Activated CD4-positive, alpha-beta T cell treated with anti-CD3 and anti-CD28 coated beads, Interleukin-2, amount 50 U/mL, for 1 hour (primary cell): ENCODE measurements at places on chromosomes 5 and 9.
A peak's percentile ranks its signal among the peaks of the same experiment; 100 is the strongest.

- DNase-seq = no peak
Observed at GRCh38 chr9:120350596-120350995, 229.4 kb downstream of the CDK5RAP2 start.

DNA sequence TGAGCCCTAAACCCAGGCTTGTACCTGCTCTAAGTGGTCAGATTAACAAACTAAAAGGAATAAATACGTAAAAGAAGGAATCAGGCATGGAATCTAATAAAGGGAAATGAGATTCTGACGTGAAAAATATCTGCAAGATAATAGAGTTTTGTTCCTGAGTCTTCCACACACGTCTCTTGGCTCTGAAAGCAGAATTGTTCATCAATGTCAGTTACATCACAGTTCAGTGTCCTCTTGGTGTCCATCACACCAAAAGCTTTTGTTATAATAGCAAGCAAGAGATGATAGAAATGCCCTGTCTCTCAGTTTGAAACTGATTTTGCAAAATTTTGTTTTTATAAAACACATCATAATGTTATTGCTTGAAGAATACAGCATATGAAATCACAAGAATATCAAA is 34.7 kb upstream of the NMUR2 start:
- no peak for DNase-seq

DNA sequence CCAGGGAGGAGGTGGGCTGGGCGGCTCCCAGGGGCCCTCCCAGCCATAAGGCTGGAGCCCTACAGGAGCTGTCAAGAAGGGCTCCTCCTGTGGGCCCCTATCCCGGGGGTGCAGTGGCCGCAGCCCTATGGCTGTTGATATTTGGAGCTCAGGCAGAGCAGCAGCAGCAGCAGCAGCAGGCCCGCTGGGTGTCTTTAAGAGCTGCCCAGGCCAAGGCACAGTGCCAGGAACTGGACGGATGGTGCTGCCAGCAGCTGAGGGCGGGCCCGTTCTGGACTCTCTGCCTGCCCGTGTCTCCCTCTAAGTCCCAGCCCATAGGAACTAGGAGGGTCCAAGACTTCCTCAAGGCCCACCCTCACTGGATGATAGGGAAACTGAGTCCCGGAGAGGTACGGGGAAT is 3.6 kb downstream of the AK1 start:
- DNase-seq = no peak

DNA sequence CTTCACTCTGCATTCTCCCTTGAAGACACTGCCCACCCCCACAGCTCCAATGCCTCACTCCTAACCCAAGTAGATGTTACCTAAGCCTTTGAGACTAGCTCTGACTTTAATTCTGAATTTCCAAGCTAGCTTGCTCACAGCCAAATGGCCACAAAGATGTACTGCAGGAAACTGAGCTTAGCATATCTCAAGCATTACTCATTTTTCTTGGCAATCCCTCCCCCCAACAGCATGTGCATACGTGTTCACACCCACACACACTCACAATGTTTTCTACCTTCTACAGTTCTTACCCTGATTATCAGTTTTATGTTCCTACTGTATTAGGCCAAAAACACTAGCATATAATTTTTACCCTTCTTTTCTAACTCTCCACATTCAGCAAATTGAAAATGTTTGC is 13.7 kb upstream of the GRIA1 start:
- no peak for DNase-seq

DNA sequence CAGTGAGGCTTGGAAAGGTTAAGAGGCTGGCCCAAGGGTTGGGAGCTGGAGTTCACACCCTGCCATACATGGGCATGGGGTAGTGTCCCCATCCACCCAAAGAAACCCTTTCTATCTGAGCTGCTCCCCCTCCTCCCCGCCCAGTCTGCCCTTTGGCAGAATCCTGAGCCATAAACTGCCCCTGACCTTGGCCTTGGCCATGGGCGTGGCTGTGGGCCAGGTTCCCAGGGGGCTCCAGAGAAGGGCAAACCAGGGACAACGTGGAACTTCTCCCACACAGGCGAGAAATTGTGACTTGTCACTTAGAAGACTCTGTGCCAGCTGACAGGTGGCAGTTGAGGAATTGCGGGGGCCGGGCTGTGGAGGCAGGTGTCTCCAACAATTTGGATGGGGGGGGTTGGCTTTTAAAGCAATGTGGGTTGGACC is 4.8 kb downstream of the FAM78A start:
- no peak for DNase-seq

DNA sequence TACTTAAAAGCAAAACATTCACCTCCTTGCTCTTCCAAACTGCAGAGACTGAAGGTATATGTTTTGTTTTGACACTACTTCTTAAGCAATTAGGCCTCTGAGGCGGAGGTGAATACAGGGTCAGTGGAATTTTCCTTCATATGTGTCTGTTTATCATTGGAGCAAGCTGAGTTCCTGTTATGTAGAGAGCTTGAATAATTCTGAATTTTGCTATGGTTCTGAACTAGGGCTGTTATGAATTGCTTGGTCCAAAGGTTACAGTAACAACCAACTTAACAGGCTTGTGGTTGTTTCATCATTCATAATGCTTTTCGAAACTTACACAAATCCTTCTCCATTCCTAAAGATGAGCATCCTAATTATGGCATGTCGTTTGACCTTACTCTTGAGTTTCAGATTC is 444.6 kb upstream of the MEF2C start:
- no peak for DNase-seq

- DNase-seq = no peak
Observed at GRCh38 chr9:91783411-91783810, 166.6 kb downstream of the ROR2 start.

- DNase-seq = no peak
Observed at GRCh38 chr5:170315154-170315553, 17.6 kb upstream of the LCP2 start.

- DNase-seq = no peak
Observed at GRCh38 chr5:104952876-104953275, 1390.3 kb upstream of the NUDT12 start.

DNA sequence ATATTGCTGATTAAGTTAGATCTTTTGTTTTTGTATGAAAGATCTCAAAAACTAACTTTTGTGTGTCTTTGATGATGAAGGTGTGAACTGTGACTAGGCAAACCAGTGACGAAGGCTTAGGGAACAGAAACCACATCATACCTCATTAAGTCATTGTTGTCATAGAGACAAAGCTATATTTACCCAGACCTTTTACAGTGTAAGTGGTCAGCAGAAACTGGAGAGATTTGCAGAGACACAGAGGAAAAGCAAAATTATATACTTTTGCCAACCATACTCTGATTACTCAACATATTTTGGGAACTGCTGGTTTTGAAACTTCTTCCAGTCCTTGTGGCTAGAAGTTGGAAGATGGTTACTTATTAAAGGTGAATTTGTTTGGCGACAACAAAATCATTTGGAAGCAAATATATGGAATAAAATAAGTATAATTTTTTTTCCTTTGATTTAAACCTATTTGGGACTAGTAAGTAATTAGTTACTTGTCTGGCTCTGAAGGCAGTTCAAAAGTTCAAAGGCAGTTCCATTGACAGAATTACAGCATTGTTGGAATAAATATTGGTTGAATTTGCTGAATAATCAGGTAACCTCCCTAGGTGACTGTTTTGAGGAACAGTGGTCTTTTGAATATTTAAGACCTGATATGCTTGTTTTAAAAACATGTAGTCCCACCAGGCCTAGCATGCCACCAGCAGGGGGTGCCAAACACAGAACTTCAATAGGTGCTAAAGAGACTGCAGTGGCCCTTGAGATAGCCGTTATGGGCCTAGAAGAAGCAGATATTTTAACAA is 103.8 kb downstream of the RPS23 start:
- peak; percentile 51 for DNase-seq

- DNase-seq = peak; percentile 64
Observed at GRCh38 chr9:99000476-99001395, 57.0 kb downstream of the COL15A1 start.

DNA sequence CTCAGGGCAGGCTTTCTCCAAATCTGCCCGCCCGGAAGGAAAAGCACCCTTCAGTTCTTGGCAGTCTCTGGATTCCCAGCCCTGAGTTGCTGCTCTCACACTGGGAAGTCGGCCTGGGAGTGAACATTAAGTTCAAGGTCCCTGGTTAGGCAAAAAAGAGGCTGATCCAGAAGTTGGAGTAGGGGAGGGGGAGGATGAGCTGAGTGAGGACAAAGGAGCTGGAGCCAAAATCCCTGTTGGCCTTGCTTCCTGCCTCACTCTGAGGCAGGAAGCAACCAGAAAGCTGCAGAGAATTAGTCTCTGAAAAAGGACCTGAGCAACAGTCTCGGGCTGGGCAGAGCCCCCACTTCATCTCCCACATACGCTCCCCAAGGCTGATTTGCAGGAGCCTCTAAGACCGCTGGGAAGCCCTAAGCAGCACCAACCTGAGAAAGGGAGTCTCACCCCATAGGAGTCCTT is 15.0 kb upstream of the RPS14 start:
- no peak for DNase-seq

- DNase-seq = no peak
Observed at GRCh38 chr5:91061946-91062562, 321.1 kb downstream of the ARRDC3 start.

GRCh38 chr9:132488626-132489025 is 78.6 kb downstream of the CFAP77 start:
- DNase-seq = no peak

GRCh38 chr9:98885575-98886295 is 58.0 kb upstream of the COL15A1 start:
- DNase-seq = no peak

DNA sequence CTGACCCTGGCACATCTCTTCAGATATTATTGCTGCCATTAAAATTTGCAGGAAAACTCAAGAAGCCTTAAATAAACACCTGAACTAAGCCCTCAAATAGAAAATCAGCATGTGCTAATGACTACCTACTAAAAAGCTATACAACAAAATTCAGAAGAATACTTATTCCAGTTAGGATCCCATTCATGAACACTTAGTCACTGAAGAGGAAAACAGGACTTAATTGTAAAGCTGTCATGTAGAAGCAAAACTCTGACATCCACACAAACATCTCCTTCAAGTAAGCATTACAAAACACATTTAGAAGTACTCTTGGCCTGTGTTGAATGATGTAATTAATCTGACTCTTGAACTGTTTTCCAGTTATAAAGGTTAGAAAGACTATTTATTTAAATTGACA is 19.9 kb downstream of the ELL2 start:
- no peak for DNase-seq

- DNase-seq = no peak
Observed at GRCh38 chr5:122053181-122054109, 24.6 kb downstream of the LOX start.

DNA sequence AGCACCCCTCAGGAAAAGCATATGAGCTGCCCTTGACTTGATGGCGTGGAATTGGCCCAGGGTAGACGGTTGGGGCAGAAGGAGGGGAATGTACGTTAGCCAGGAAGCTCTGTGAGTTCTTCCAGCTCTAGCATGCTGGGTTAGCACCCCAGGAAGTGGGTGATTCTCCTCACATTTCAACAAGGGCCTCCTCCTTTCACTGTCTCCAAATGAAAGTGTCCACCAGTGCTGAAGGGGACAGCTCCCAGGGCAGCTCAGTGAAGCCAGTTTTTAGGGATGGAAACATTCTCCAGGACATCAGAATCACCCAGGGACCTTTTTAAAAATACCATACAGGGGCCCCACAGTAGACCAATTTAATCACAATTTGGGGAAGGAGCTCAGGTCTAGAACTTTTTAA is 17.2 kb upstream of the AFAP1L1 start:
- DNase-seq = no peak

DNA sequence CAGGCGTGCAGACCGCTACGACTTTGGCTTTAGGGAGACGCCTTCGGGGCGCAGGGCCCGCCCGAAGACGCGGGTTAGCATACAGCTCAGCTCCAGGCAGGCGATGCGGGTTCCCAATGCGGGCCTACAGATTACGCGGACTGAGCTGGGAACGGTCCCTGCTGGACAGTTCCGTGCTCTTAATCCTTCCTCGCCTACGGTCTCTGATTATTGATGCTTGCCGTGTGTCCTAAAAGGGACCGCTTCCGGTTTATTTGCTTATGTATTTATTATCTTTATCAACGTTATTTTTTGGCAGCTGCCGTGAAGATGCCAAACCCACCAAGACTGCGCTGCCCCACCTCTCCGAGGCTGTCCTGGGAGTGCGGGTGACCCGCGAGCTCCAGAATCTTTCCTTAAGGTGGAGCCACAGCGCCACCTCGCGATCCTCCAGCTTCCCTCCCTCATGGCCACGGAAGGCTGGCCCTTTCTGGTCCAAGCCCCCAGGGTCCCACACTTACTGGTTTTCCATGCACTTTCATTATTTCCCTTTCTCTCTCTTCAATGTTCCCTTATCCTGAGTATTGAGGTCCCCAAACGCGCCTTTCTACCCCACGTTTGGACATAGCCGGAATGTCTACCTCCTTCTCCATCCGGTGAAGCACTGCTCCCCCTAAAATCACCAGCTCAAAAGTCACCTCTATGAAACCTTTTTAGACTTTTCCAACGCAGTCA is 7.0 kb upstream of the EBF1 start:
- DNase-seq = peak; percentile 66

DNA sequence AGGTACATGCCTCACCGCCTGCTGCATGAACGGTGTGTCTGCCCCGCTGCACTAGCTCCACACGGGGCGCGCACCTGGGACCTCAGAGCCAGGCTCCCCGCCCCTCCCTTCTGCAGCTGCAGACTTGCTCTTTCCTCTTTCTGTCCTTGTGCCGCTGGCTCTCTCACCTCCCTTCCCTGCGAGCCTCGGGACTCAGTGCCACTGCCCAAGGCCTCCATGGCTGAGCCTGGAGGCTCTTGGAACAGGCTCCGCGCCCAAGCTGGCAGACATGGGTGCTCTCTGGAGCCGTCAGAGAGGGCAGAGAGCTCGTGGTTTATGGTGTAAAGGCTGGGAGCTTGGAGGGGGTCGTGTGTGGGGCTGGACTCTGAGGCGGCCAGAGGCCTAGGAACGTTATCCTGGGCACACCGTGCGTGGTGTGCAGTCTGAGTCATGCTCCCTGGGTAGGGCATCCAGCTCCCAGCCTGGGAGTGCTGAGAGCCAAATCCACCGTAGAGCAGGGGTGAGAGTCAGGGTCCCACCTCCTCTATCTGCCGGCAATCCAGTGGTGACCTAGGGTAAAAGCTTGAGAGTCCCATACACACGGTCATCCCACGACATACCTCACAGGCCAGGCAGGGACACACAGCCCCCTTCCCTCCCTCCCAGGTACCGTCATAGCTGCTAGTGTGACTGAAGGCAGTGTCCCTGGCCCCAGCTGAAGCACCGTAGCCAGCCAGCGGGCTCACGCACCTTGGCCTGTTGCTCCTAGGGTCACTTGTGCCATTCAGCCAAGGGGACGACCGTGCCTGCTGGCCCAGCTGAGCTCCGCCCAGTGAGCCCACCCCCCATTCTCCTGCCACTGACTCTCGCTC is 22.4 kb downstream of the GOLGA2 start:
- DNase-seq = no peak

- no peak for DNase-seq
Observed at GRCh38 chr5:8341406-8341805, 472.5 kb downstream of the MTRR start.

DNA sequence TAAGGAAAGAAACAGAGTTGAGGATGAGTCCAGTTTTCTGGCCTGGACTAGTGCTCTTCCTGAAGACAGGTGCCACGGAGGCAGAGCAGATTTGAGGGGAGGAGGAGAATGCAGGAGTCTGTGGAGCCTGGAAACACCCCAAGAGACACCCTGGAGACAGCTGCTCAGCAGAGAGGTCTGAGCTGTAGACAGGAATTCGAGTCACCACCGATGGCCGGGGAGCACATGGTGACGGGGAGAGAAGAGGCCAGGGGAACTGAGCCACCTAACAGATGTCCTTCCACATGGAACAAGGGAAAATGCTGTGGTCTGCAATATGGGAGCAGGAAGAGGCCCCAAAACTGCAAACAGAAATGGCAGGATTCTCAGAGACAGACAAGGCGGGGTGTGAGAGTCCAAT is 22.9 kb downstream of the CPLX2 start:
- DNase-seq = no peak
